T-helper 1 cell (primary cell): ENCODE measurements at places on chromosomes 4 and X.

DNA sequence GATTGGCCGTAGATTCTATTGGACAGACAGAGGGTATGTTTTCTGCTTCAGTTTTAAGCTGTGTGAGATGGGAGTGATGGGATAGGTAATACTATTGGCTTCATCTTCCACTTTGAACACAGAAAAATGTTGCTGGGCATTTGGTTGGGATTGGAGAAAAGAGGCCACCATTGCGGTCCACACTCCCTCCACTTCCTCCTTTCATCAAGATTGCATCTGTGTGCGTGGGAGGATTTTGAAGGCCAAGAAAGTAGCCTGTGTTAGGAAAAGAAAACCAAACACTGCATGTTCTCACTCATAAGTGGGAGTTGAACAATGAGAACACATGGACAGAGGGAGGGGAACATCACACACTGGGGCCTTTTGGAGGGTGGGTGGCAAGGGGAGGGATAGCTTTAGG, 56.4 kb downstream of the EGF start:
- DNase-seq = no peak

GRCh38 chrX:40318076-40318475, 220.3 kb upstream of the BCOR start:
- DNase-seq = no peak

DNA sequence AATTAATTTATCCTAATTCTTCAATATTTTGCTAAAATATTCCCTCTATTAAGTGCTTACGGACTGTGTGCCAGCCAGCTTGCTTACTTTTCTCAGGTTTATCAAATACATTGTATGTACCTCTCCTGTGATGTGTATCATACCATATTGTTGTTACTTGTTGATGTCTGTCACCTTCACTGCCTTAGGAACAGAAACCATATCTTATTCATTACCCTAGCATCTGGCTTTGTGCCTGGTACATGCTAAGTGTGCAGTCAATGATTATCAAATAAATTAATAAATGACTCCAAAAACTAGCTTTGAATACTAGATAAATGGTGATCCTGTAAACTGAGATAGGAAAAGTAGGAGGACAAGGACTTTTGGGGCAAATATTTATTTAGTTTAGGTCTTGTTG, 6.9 kb downstream of the CLCN3 start:
- DNase-seq = no peak

DNA sequence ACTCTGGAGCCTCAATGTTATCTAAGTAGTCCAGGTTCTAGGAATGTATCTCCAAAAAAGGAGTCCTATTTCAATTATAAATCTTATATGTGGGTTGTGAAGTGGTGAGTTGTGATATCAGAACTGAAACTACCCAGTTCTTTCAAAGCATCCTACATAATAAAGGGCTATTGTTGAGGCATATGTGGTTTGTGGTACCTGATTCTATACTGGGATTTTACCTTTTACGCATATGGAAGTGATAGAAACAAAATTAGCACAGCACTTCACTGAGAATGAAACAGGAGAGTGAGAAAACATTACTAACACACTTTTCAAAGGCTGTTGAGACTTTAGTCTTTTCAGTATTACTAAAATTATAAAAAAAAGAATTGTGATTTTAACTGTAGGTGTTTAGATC, 417.7 kb upstream of the GALNT7 start:
- DNase-seq = no peak

DNA sequence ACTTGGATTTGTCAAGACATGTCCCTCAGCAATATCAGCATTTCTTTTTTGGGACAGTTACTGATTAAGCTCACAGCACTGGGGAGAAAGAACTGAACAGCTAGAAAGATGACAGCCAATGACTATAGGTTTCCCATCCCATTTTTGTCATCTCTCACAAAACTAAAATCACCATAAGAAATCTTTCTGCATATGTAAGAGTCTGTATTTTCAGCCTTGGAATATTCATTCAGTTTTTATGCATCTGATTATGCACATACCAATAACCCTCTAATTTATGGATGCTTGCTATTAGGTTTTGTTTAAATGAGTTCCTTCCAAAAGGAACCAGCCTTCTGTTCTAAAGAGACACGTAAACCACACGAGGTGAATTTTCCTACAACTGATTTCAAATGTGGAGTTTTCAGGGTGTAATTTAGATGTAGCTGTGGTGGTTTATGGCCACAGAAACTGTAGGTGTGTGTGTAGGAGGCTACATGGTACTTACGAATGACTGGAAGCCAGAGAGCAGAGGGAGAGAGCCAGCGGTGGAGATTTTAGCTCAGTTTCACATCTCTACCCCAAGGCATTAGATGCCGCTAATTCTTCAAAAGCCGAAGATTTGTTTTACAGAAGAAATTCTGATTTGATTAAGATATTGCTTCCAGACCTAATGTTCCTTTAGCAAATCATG, 55.3 kb downstream of the AFF2 start:
- no peak for DNase-seq

- DNase-seq = no peak
Measured at GRCh38 chr4:1799387-1800375, 6.6 kb downstream of the FGFR3 start.
